ENCODE measurements at places on chromosomes 11 and 22.
A peak's percentile ranks its signal among the peaks of the same experiment; 100 is the strongest.

GRCh38 chr11:84824624-84825023 lies 802.5 kb downstream of the DLG2 start:
- no peaks in the 10 kb centered on the region for H3K27me3 ChIP-seq
- no peaks in the 10 kb centered on the region for H3K4me1 ChIP-seq
- no peak overlapping the region for H3K27ac ChIP-seq
- no peaks in the 10 kb centered on the region for H3K36me3 ChIP-seq
- DNase-seq = no peak
- H3K4me3 ChIP-seq = no peak overlapping the region

- H3K36me3 ChIP-seq = peaks cover 6% of the 10 kb centered on the region
- no peaks in the 10 kb centered on the region for H3K27me3 ChIP-seq
- DNase-seq = no peak
- H3K27ac ChIP-seq = peak overlapping the region; percentile 21
- H3K4me3 ChIP-seq = no peak overlapping the region
- peaks cover 12% of the 10 kb centered on the region for H3K4me1 ChIP-seq
Measured at GRCh38 chr11:77726524-77726923, 88.9 kb upstream of the CLNS1A start.

GRCh38 chr11:1717745-1718144 lies 20.8 kb downstream of the KRTAP5-6 start:
- H3K36me3 ChIP-seq = no peaks in the 10 kb centered on the region
- no peak for DNase-seq
- H3K27ac ChIP-seq = no peak overlapping the region
- H3K27me3 ChIP-seq = peaks cover 32% of the 10 kb centered on the region
- H3K4me3 ChIP-seq = no peak overlapping the region

DNA sequence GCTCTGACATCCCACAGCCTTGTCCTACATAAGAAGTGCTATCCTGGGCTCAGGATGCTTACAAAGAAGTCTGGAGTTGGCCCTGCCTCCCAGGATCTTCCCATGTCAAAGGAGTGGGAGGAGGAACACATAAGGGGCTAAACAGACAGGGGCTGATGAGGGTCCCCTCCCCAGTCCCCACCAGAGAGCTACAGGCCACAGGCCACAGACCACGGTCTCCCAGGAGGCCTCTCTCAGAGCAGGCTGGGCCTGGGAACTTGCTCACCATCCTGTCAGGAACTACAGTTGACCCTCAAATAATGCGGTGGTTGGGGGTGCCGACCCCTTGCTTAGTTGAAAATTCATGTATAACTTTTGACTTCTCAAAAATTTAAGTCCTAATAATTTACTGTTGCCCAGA lies 315.5 kb downstream of the NTM start:
- peaks cover 2% of the 10 kb centered on the region for H3K36me3 ChIP-seq
- H3K4me1 ChIP-seq = no peaks in the 10 kb centered on the region
- no peak overlapping the region for H3K27ac ChIP-seq
- no peak overlapping the region for H3K4me3 ChIP-seq
- H3K27me3 ChIP-seq = peaks cover 26% of the 10 kb centered on the region

DNA sequence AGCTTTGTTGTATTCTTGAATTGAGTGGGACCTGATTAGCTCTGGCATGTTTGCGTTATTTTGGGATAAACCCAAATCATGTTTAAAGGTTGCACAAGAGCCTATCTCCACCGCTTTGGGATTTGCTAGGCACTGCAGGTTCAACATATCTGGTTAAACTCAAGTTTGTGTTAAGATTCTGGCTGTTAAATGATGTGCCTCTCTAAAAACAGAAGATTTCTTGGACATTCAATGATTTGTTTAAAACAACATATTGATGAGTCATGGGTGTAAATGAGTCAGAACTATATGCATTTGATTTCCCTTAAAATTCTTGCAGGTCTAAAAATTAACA lies 67.4 kb downstream of the AMOTL1 start:
- no peak overlapping the region for H3K4me3 ChIP-seq
- peaks cover 26% of the 10 kb centered on the region for H3K27me3 ChIP-seq
- no peak overlapping the region for H3K27ac ChIP-seq
- no peaks in the 10 kb centered on the region for H3K4me1 ChIP-seq
- no peak for DNase-seq
- no peaks in the 10 kb centered on the region for H3K36me3 ChIP-seq

DNA sequence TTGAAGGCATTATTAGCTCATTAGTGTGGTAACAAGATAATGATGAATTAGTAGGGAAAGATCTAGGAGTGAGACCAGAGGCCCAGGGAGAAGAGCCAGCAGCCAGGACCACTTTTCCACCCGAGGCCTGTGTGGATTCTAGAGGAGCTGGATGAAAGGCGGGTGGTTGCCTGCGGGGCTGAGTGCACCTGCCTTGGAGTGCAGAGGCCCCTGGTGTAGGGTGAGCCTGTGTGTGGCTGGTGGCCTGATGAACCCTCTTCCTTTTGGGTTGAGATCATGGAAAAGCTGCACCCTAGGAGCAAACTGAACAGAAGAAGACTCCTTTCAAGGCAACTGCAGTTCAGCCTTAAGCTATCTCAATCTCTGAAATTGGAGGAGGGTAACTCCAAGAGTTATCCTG lies 5.9 kb upstream of the TP53AIP1 start:
- peaks cover 4% of the 10 kb centered on the region for H3K36me3 ChIP-seq
- DNase-seq = no peak
- peaks cover 45% of the 10 kb centered on the region for H3K27me3 ChIP-seq

DNA sequence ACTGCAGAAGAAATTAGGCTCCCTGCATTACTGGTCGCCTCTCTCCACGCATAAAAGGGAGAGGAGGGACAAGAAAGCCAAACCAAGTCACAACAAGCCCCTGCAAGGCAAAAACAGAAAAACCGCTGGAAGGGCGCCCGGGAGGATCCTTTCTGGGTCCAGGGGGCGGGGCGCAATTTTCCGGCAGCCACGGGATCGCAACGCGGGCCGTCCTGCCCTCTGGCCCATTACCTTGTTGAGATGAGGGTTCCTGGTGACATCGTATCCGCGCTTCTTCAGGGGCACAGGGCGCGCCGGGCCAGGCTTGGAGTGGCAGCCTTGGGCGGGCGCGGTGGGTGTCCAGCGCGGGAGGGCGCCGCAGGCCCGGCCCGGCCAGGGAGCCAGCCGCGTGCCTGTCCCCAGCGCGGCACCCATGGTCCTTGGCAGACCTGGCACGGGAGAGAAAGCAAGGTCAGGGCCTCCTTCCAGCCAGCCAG lies 847 bp downstream of the ME3 start:
- peaks cover 10% of the 10 kb centered on the region for H3K4me1 ChIP-seq
- H3K27me3 ChIP-seq = peaks cover 32% of the 10 kb centered on the region
- peak overlapping the region; percentile 47 for H3K27ac ChIP-seq
- peaks cover 2% of the 10 kb centered on the region for H3K36me3 ChIP-seq

DNA sequence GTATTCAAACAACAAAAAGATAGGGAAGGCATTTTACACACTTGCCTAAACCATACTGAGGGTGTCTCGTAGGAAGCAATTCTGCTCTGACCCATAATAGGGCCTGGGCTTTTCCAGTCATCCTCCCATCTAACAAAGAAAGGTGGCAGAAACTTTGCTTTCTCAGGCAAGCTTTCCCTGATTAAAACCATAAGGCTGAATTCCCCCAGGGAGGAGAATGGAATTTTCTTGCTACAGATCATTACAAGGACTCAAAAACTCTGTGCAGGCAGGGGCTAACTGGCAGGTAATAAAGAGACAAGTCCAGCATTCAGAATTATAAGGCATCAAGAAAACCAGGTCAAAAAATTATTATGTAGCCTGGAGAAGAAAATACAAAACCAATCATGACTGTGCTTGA lies 90.4 kb downstream of the RBFOX2 start:
- no peak overlapping the region for H3K27ac ChIP-seq
- peaks cover 27% of the 10 kb centered on the region for H3K27me3 ChIP-seq
- no peaks in the 10 kb centered on the region for H3K36me3 ChIP-seq
- H3K4me3 ChIP-seq = no peak overlapping the region
- DNase-seq = no peak

- H3K4me3 ChIP-seq = peak overlapping the region; percentile 66
- H3K27ac ChIP-seq = peak overlapping the region; percentile 97
- no peak for DNase-seq
- H3K36me3 ChIP-seq = peaks cover 4% of the 10 kb centered on the region
- no peaks in the 10 kb centered on the region for H3K27me3 ChIP-seq
Measured at GRCh38 chr11:116928845-116929244, 91.4 kb upstream of the APOA1 start.

GRCh38 chr11:78943841-78944240 lies 369.2 kb upstream of the NARS2 start:
- H3K36me3 ChIP-seq = no peaks in the 10 kb centered on the region
- H3K4me3 ChIP-seq = no peak overlapping the region
- no peak for DNase-seq
- no peaks in the 10 kb centered on the region for H3K4me1 ChIP-seq

DNA sequence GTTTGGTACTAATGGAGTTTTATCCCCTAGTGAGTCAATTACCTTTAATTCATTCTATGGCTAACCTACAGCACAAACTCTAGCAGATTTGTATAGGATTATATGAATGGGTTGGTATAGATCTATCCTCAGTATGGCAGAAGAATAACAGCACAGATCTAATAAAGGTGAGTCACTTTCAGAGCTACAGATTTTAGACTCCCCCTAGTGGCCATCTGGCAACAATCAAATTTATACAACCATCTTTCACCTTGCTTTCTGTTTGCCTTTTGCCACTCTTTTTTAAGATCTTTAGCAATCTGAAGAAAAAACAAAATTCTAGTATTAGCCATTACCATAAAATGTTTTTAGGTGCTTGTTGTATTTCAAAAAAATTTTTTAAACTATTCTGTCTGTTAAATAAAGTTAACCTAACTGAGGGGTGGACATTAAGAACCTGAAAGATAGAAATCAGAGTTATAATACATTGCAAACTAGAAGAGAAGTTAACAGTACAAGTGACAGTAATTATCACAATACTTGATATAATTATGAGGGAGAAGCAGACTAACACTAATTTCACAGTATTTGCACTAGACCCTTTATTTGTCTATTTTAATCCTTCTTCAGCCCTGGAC lies 25.8 kb downstream of the DDIAS start:
- DNase-seq = no peak
- no peaks in the 10 kb centered on the region for H3K27me3 ChIP-seq
- peak overlapping the region; percentile 24 for H3K27ac ChIP-seq

GRCh38 chr11:26607725-26608506 lies 35.9 kb upstream of the MUC15 start:
- H3K4me1 ChIP-seq = no peaks in the 10 kb centered on the region
- no peak overlapping the region for H3K27ac ChIP-seq
- H3K36me3 ChIP-seq = no peaks in the 10 kb centered on the region

Measured in T-helper 17 cell (primary cell).